ENCODE measurements at places on chromosomes 7 and 10.
A peak's percentile ranks its signal among the peaks of the same experiment; 100 is the strongest.

GRCh38 chr7:14833707-14834106 lies 68.8 kb downstream of the DGKB start:
- DNase-seq = peak; percentile 50

DNA sequence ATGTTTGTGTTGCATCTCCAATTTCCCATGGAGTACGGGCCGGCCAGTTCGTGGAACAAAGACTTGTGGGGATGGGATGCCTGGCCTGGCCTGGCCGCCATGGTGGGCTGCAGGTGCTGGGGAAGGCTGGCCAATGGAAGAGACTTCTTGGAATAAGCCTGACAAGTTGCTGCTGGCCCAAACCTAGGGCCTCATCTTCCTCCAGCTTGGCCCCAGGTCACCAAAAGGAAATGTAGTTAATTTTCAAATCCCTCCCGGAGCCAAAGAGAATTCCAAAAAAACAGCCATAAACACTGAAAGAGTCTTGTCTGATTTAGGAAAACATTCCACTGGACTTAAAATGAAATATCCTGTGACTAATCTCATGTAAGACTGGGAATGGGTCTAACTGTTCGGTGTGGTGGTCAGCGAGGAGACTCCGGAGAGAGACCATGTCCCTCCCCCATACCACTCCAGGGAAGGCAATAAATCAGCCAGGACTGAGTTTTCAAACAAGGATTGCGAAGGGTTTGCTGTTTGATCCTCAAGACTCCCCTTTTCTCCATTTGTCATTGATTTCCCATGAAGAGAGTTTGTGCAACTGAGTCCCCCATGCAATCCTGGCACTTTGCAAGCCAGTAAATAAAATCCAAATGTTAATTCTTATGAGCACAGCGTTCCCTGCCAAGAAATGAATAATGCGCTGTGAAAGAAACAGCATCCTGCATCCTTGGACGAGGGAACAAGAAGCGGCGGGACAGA lies 128.7 kb upstream of the HABP2 start:
- peak; percentile 74 for DNase-seq

- no peak for DNase-seq
Observed at GRCh38 chr10:79262959-79263746, 84.1 kb upstream of the PPIF start.

- DNase-seq = peak; percentile 66
Observed at GRCh38 chr7:73718905-73719805, at the start of gene STX1A. STX1A (minus strand) TSS chr7:73719669; CDS start chr7:73719631, 38 bp downstream.

GRCh38 chr10:6892864-6893263 lies 312.8 kb upstream of the PRKCQ start:
- no peak for DNase-seq

DNA sequence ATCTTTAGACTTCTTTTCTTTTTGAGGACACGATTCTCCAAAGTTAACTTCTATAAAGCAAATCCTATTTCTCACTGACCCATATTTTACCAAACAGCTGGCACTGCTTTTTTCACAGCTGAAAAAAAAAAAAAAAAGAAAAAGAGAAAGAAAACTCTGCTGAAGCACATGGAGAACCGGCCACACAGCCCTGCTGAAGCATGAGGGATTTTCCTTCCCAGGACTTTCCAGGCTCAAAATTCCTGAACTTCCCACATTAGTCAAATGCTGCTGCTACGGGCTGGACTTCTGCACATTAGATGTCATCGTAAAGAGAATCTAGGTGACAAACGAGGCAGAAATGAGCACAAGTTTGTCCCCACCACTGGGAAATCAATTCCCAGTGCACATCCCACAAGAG lies 25.2 kb downstream of the HIPK2 start:
- no peak for DNase-seq

DNA sequence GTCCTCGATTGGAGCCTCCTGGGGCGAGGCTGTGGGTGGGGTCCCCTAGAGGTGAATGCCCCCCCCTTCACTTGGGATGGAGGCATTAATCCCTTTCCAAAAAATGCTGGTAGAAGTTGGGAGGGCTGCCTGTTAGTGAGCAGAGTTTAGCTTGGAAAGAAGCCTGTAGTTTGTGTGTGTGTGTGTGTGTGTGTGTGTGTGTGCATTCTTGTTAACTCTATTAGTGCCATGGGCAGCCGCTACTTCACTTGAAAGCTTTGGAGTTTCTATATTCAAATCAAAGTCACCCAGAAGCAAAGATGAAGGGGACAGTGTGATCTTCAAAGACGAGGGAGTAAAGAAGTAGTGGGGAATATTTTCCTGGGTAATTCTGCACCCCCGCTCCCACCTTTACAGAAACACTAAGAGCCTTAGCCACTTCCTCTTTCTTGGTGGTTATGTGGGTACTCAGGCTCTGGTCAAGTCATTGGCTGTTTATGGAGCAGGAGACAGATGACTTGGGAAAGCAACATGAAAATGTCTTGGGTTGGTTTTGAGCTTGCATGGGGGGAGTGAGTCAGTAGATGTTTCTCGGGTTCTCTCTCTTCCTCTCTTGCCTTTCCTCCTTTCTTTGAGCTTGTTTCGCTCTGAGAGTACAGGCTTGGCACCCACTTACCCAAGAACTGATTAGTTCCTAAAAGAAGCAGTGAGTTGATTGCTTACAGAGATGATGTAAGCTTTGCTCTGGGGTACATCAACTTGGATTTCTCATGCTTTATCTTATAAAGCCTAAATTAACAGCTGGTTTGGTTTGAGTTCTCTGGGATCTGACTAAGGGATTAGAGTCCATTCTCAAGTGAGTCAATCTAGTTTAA lies 35.9 kb downstream of the TCF7L2 start:
- DNase-seq = peak; percentile 73

- DNase-seq = peak; percentile 66
Observed at GRCh38 chr7:131381069-131381838, 53.6 kb downstream of the MKLN1 start.

DNA sequence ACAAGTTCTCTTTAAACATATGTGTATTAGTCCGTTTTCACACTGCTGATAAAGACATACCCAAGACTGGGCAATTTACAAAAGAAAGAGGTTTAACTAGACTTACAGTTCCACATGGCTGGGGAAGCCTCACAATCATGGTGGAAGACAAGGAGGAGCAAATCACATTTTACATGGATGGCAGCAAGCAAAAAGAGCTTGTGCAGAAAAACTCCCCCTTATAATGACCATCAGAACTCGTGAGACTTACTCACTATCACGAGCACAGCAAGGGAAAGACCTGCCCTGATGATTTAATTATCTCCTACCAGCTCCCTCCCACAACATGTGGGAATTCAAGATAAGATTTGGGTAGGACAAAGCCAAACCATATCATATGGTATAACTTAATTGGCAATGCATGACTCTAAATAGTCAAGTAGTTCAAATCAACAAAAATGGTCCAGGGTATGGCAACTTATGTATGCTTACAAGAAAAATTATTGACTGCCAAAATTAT lies 34.1 kb upstream of the TMEM243 start:
- no peak for DNase-seq

- no peak for DNase-seq
Observed at GRCh38 chr7:151451156-151451555, 11.2 kb upstream of the CRYGN start.

DNA sequence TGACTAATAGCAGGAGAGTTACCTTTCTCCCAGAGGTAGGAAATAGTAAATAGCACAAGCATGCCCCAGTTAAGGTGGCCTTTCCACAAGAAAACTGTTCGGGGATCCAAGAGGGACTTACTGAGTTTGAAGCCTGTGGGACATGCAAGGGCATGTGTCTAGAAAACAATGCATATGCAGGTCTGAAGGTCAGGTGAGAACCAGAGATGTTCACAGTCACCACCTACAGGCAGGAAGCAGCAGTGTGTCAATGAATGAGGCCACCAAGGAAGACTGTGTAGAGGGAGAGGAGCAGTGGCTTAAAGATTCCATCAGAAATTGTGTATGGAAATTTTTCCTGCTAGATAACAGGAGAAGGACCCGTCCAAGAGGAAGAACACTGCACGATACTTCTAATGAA lies 66.0 kb downstream of the CALD1 start:
- DNase-seq = no peak

DNA sequence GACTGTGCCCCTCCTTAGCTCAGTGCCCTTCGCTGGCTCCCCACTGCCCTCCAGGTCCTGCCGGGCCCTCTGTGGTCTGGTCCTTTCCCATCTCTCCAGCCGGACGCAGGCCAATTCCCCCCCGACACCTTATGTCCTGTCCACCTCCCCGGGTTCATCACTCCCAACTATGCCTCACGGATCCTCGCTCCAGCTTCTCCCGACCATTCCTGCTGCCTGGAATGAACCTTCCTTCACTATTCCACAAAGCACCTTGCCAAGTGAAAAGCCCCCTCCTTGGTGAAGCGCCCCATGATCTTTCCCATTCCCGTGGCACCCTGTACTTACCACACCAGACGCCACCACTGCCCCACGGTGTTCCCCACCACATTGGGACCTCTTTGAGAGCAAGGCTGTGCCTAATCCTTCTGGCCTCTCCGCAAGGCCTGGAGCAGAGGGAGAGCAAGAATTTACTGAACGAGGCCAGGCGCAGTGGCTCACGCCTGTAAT lies 47.2 kb downstream of the TMEM270 start:
- DNase-seq = no peak

- no peak for DNase-seq
Observed at GRCh38 chr10:13091801-13092200, 8.2 kb upstream of the OPTN start.

- DNase-seq = no peak
Observed at GRCh38 chr7:36456138-36456537, 66.5 kb downstream of the ANLN start.

DNA sequence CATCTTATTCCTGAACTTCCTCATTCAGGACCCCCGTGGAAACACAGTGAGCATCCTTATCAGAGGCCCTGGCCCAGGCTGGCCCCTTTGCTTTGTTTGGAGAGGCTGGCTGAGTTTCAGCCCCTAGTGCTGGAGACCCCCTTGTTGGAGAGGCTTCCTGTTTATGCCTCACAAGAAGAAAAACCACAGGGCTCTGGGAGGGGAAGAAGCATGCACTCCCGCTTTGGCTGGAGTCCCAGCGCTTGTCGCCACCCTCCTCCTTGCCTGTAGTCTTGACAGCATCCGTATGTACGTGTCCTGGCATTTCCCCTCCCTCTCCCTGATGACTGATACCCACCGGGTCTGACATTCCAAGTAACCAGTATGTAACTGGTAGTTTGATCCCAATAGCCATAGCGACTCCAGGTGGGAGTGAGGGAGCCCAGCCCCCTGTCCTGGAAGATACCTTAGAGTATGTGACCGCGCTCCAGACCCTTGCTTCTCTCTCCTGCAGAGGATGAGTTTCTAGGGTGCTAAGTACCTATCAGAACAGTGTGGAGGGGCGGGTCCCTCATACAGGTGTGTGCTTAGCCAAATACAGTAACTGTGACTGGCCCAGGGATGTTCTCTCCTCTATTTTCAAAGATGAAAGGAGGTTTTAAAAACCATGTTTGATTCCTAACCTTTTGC lies 6.9 kb upstream of the ATP6V0E2 start:
- DNase-seq = peak; percentile 70

GRCh38 chr7:130865408-130866236 lies 131.6 kb upstream of the KLF14 start:
- DNase-seq = peak; percentile 46

DNA sequence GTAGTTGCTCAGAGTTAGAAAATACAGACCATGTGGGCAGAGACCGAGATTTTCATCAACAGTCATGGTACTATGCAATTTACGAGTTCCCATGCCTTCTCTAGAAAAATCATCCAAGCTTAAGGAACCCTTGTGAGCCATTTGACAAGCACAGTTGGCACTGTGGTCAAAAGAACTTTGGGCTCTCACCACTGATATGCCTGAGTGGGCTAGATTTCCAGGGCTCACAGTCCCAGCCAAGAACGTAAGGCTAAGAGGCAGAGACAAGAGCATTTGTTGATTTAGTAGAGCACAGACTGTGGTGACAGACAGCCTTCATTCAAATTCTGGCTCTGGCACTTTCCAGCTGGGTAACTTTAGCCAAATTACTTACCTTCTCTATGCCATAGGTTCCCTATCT lies 407.0 kb downstream of the SORCS1 start:
- DNase-seq = no peak

DNA sequence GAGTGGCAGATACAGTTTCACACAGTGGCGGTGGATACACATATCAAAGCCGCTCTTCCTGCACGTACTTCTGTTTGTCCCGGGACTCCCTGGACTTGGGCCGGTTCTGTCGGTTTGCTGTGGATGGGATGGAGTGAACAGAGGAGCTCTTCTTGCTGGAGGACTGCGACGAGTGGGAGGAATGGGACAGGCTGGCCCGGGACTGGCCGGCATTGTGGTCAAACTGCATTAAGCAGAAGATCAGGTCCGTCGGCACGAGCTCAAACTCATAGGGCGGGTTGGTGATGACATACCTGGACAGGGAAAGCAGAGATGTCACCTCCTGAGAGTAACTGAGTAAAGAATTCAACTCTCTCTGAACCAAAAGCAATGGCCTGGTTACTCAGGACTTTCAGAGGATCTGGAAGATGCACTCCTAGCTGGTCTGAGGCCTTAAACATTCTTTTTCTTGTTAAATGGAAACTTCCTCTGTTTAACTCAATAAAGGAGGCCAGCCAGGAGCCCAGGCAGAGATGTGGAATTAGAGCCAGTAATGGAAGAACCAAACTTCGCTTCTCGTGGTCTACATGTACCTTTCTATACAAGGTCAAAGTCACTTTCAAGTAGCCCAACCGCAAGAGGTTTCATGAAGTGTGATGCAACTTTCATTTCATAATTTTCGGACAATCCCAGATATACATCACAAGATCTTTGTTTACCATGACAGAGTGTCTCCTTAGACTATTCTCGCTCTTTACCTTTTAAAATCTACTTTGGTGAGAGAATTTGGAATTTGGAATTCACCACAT lies 750.2 kb downstream of the KCNMA1 start:
- no peak for DNase-seq

- no peak for DNase-seq
Observed at GRCh38 chr7:54888067-54888733, 129.2 kb upstream of the SEC61G start.
